ENCODE measurements at places on chromosomes 5 and 9.

GRCh38 chr5:14958188-14958587, 86.6 kb upstream of the ANKH start:
- no peak for DNase-seq

- DNase-seq: no peak
These were observed 5.5 kb downstream of the PTGER4 start for GRCh38 chr5:40685193-40685592.

- DNase-seq: no peak
These were observed 24.7 kb downstream of the STK10 start for GRCh38 chr5:172163346-172163745.

- DNase-seq: no peak
These were observed 32.6 kb downstream of the FOXI1 start for GRCh38 chr5:170138273-170138672.

GRCh38 chr9:18632632-18633403, 158.9 kb downstream of the ADAMTSL1 start:
- no peak for DNase-seq

DNA sequence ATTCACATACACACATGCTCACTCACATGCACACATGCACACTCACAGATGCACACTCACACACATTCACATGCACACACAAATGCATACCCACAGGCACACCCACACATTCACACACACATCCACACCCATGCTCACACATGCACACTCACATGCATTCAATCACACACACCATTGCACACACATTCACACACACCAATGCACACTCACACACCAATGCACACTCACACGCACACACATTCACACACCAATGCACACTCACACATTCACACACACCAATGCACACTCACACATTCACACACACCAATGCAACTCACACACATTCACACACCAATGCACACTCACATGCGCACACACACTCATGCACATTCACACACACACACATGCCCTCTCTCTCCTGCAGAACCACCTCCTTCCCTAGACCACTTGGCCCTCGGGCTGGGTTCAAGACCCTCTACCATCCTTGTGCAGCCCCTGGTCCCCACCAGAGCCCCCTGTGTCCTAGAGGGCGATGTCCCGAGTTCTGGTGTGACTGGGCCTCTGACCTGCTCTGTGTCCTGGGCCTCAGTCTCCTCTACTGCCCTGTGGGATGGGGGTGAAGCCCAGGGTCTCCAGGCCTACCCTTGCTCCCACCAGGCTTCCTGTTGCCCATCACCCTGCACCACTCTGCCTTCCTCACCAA, 139.0 kb downstream of the OLFM1 start:
- DNase-seq: no peak

DNA sequence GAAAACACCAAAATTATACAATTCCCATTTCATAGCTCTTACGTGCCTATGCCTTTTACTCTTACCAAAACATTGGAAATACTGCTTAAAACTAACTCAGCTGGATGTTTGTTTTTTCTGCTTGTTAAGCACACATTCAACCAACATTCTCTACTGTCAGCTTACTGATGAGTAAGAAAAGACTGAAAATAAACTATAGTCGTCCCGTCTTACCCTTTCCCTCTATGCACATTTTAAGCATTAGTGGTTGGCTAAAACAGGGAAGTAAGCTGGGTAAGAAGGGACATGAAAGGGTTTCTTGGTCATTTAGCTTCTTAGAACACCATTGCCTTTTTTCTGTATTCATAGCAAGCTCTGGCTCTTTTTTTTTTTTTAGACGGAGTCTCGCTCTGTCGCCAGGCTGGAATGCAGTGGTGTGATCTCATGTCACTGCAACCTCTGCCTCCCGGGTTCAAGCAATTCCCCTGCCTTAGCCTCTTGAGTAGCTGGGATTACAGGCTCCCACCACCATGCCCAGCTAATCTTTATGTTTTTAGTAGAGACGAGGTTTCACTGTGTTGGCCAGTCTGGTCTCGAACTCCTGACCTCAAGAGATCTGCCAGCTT, 232.1 kb upstream of the PCSK5 start:
- no peak for DNase-seq

GRCh38 chr5:143659599-143660238, 152.2 kb upstream of the HMHB1 start:
- no peak for DNase-seq

- no peak for DNase-seq
These were observed 1342.1 kb upstream of the C9orf72 start for GRCh38 chr9:28915202-28915930.
